ENCODE measurements at places on chromosomes 12 and 14. TPM values are rescaled to one million over a fixed set of nuclear protein-coding genes. Genes with fewer than 3 reads are reported as not detected.

The ZNF740 gene
- total RNA-seq: 35.8 TPM

The CDKN3 gene
- total RNA-seq: 64.9 TPM

The ZNF605 gene
- total RNA-seq: 7.1 TPM

The SYNDIG1L gene
- total RNA-seq: not detected

The SERPINA1 gene
- total RNA-seq: 150 TPM

The SLCO1B1 gene
- 0.18 TPM for total RNA-seq

The CABP1 gene
- 0.95 TPM for total RNA-seq

The SDSL gene
- total RNA-seq: 4.5 TPM

The KRT78 gene
- total RNA-seq: not detected

The BDKRB2 gene
- total RNA-seq: 1.4 TPM

The REM2 gene
- total RNA-seq: 0.41 TPM

The RND1 gene
- 5.2 TPM for total RNA-seq

The LYZ gene
- 16.9 TPM for total RNA-seq

The VDR gene
- total RNA-seq: 13.6 TPM

The OLR1 gene
- 176 TPM for total RNA-seq
